Naive B cell (primary cell): ENCODE measurements at places on chromosomes 12 and 14.

DNA sequence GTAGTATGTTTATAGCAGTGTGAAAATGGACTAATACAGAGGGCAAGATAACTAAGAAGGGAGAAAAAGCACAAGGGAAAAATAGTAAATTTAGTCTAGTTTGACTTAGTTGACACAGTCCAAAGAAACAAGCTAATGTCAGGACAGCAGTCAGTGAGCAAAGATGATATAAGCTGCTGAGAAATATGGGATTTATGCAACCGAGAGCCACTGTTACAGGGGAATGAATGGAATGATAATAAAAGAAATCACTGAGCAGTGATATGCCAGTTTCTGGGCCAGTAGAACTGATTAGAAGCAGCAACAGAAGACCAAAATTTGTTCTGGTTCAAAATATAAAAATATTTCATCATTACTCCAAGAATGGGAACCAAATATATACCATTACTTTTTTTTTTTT lies 60.1 kb downstream of the R3HDM2 start:
- no peak for DNase-seq

DNA sequence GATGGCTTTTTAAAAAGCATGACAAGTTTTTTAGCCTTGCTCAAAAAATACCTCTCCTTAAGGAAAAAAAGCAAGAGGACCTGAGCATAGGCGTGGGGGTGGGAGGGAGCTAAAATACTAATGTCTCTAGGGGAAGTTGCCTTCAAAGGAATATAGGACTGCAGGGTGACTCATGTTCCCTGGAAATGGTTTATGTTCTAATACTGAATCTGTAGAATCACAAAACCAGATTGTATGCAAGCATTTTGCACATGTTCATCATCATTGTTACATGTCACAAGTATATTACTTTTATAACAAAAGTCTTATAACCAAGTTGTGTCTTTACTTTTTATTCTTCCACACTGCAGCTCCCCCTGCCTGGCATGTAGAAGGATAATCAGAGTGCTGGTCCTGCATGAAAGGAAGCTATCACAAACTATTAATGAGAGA lies 36.6 kb downstream of the GPR135 start:
- DNase-seq: no peak

- DNase-seq: peak; percentile 50
Observed at GRCh38 chr14:69612014-69612782, 802 bp downstream of the SUSD6 start.

DNA sequence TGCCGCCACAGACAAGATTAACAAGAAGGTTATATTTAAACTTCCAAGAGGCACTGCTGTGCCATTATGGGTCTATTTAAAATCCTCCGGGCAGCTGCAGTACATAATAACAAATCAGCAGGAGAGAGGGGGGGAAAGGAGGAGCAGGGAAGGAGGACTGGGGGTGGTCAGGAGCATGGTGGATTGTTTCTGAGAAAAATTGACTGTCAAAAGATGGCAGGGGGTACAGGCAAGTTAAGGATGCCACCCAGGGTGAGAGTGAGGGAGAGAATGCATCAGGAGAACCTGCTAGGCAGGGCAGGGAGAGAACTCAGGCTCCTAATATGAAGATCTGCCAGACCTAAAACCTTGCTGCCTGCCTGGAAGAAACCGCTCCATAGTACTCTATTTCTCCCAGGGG lies 181.8 kb downstream of the GRIN2B start:
- DNase-seq: no peak

- no peak for DNase-seq
Observed at GRCh38 chr12:51647647-51648046, 56.6 kb downstream of the SCN8A start.

DNA sequence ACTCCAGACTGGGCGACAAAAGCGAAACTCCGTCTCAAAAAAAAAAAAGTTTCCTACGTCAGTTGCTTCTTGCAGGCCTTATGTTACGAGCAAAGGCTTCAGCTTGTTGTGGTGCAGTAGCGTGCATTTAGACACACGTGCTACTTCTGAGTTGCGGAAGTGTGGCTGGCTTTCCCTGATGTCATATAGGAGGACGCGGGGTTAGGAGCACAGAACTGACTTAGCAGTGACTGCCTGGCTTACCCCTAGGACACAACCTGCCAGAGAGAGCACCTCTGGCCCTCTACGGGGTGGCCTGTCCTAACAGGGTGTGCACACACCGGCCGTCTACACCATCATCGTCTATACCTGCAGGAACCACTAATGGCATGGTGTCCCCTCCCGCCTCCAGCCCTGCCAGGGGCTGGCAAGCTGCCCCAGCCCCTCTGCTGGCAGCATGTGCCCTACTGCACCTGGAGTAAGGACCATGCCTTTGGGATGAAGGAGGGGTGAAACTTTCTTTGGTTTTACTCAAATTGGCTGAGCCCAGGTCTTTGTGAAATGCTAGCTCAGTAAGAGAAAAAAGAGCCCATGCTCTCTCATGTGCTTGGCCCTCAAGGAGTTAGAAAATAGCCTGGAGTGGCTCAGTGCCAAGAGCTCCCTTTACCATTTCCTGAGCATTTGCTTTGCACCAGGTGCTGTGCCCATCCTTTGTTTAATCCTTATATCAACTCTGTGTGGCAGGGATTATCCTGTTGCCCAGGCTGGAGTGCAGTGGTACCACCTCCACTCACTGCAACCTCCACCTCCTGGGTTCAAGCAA lies 1.7 kb upstream of the GPR68 start:
- DNase-seq: no peak

- no peak for DNase-seq
Observed at GRCh38 chr12:85955127-85955526, 81.0 kb downstream of the NTS start.

DNA sequence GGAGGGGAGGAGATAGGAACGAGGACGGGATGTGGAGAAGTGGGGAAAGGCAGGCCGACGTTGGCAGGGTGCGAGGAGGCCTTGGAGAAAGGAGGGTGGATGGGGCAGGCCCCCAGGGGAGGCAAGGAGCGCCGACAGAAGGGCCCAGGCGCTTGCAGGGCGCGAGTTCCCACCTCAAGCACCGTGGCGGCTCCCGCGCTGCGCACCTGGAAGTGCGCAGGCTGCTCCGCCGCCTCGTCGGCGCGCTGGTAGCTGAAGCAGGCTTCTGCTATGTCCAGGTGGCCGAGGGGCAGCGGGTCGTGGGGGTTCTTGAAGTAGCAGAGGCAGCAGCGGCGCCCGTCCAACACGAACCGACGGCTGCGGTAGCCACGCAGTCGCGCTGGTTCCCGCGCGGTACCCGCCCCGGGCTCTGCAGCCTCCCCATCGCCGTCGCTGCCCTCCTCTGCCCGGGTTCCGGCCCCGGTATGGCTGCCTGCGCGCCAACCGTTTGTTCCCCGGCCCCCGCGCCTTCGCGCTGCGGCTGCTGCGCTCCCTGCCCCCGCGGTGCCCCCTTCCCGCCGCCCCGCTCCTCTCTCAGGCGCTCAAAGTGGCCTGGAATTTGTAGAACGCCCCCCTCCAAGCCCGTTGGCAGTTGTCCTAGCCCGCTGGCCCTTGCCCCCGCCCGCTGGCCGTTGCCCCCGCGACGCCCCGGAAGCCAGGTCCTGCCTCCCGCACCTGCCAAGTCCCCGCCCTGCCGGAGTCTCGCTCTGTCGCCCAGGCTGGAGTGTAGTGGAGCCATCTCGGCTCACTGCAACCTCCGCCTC lies 1.1 kb upstream of the ACTR6 start:
- peak; percentile 80 for DNase-seq

GRCh38 chr12:6053541-6053940 lies 70.9 kb downstream of the VWF start:
- no peak for DNase-seq

GRCh38 chr12:108613548-108613947 lies 15.7 kb upstream of the TMEM119 start:
- no peak for DNase-seq

- DNase-seq: no peak
Observed at GRCh38 chr14:103243764-103244737, 90.0 kb upstream of the EIF5 start.

DNA sequence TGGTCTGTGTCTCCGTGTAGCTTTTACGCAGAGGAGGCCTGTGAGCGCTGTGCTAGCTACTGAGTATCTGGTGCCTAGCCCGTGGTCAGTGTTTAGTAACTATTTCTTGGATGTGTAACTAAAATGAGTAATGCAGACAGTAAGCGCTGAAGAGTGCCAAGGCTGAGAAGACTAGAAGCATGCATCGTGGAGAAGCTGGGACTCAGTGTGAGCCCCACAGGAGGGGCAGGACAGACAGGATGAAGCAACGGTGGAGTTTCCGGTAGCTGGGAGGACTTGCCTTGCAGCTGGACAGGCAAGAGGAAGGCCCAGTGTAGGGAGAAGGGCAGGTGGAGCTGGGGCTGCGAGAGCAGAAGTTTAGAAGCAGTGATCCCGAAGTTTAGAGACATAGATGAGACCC lies 233.4 kb upstream of the FKBP4 start:
- no peak for DNase-seq

GRCh38 chr12:21910657-21911056 lies 30.6 kb downstream of the ABCC9 start:
- DNase-seq: no peak

DNA sequence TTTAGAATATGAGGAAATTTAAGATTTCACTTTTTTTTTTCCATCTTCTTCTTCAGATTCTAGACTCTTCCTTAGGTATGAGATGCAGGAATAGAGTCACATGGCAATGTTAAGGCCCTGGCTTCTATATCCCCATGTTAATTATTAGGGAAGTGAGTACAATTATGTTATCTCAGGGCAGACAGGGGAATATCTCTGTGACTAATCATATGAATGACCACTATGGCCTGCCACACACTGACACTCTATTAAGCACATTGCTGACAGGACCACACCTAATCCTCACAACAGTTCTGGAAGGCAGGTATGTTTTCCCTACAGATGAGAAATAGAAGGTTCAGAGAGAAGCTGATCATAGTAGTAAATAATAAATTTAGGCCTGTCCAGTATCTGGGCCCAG lies 69.4 kb upstream of the PTPRQ start:
- no peak for DNase-seq

DNA sequence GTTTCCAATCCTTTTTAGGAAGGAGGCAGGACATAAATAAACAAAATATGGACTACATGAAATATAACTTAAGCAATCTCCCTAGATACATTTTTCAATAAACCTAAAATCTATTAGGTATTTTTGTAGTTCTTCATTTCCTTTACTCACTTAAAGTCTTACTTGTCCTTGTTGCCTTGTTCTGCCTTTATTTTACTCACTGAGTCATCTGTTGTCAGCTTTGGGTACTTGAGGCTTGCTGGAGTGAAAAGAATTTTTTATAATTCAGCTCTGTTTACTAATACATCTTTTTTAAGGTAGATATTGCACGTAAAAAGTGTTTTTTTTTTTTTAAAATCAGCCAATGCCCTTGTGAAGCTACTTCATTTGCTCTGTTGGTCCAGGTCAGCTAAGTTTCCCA lies 216.2 kb downstream of the PELI2 start:
- no peak for DNase-seq

DNA sequence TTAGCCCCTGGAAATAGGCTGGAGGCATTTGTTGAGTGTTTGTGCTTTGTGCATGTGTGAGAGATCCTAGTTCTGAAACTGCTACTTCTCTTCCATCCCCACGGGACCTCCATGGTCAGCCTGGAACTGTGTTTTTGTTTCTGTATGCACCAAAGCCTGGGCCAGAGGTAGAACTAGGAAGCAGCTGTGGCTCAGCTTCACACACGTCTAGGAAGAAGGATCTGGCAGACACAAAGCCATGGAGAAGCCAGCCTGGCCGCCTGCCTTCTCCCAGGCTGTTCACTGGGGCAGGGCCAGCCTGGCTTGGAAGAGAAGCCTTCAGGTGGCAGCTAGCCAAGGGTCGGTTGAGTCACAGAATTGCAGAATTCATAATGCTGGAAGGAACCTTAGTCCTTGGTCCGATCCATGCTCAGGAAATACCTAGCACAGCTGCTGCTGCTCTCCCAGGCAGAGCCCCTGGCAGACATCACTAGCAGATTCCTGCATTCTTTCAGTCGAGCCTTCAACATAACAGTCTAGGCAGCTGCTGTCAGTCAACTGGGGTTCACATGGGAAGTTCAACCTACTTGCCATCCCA lies 27.0 kb downstream of the RIN3 start:
- DNase-seq: no peak

DNA sequence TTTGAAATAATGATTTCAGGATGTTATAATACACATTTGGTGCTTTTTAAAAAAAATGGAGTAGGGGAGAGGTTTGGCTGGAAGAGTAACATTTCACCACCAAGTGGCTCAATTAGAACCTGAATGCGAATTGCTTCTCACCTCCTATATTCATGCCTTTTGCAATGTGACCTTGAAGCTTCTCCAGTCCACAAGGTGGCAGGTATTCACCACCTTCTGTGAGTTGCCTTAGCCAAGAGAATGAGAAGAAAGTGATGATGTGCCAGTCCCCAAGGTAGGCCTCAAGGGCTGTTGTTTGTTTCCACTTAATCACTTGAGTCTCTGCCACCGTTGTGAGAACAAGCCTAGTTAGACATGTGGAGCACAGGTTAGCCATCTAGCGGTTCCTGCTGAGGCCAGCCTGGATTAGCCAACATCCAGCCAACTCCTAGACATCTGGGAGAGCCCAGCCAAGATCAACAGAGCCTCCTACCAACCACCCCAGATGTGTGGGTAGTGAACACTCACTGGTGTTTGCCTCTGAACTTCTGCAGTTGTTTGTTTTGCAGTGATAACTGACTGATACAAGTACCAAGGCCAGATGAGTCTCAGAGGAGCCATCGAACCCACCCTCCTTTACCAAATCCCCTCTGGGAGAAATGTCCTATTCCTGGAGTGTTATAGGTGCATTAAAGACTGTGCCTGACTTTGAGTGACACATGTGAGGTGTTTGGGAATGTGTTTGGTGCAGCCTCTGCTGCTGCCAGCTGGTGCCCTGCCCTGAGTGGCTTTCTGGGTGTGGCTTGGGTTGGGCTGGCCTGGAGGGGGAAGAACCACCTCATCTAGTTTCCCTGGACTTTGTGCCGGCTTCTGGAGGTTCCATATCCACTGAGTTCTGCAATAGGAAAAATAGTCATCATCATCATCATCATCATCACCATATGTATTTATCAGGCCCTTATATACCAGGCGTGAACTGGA lies 132.5 kb upstream of the RFLNA start:
- no peak for DNase-seq

GRCh38 chr14:104635717-104636116 lies 31.1 kb upstream of the TMEM179 start:
- DNase-seq: no peak

GRCh38 chr14:101239065-101239464 lies 322.2 kb upstream of the DIO3 start:
- no peak for DNase-seq

- peak; percentile 13 for DNase-seq
Observed at GRCh38 chr12:40158592-40159111, 52.8 kb upstream of the SLC2A13 start.

GRCh38 chr14:90460136-90460535 lies 63.3 kb downstream of the CALM1 start:
- no peak for DNase-seq

- peak; percentile 14 for DNase-seq
Observed at GRCh38 chr12:124032265-124032886, 59.4 kb downstream of the ZNF664 start.

- DNase-seq: peak; percentile 82
Observed at GRCh38 chr14:22829661-22830442, at the start of gene MRPL52. Gene MRPL52 (plus strand): TSS chr14:22829887. CDS start chr14:22829913, 26 bp downstream.

- no peak for DNase-seq
Observed at GRCh38 chr12:114396153-114396868, 9.6 kb downstream of the TBX5 start.
